NAMALWA (cell line): ENCODE measurements at places on chromosomes 4 and X.

- DNase-seq = peak; percentile 61
These were observed 5.4 kb upstream of the GTPBP6 start for GRCh38 chrX:323721-324628.

- peak; percentile 10 for DNase-seq
These were observed 39.3 kb upstream of the LPAR4 start for GRCh38 chrX:78708262-78708661.

- DNase-seq = no peak
These were observed 9.1 kb downstream of the OCRL start for GRCh38 chrX:129549124-129549523.

DNA sequence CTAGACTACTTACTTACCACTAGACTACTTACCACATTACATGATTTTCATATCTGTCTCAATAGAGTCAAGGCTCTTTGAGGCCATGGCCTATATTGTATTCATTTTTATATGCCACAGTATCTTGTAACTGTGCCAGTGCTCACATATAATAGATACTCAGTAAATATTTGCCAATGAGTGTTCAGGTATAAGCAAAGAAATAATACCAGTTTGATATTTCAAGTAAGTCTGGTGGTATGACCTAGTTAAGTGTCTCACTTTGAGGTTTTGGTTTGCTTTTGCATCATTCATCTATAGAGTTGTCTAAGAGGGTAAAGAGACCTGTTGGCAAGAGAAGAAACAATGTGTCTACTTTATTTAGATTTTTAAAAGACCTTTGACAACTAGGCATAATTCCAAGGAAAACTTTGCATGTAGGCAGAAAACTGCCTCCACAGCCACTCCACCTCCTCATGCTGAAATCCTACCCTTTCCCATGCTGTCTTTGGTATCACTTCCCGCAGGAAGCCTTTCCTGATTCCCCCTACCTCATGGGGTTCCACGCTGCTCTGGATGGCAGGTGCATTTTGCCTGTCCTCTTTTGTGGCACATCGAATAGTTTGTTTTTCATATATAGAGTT, 91.3 kb upstream of the KLHL13 start:
- DNase-seq = no peak

GRCh38 chr4:33262824-33263223, 2542.7 kb downstream of the PCDH7 start:
- no peak for DNase-seq

GRCh38 chrX:31209005-31209628, 137.3 kb upstream of the FTHL17 start:
- DNase-seq = no peak

GRCh38 chr4:56215901-56216300, 171.4 kb downstream of the AASDH start:
- no peak for DNase-seq

DNA sequence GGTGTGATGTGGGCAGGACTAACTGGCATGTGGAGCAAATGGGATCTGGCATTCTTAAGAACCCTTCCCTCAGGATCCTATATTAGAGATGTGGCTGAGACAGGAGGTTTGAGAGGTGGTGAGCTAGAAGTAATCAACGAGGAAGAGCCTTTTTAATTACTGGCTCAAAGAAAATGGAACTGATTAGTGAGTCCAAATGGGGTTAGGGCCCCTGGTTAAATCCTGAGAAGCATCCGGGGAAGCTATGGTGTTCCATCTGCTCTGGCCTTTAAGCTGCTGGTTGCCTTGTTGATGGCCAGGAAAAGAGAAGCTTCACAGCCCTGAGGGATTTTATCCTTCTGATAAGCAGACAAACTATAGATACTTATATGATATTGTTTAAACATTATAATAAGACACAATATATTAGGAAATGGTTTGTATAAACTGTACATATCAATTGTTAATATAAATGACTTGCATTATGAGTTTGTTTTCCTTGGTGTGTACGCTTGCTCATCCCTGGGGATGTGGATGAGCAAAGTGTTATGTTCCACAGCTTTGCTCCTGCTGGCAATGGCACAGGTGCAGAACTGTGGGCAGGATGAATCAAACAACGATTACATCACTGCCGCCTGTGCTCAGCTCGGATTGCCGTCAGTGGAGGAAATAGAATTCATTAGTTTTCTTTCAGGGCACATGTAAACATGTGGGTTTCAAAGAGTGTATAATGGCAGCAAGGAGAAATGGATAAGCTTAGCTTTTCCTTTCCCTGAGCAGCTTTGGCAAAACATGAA, 328.6 kb upstream of the ARX start:
- DNase-seq = no peak

GRCh38 chr4:35820003-35820402, 424.3 kb downstream of the ARAP2 start:
- no peak for DNase-seq

GRCh38 chrX:115189646-115190635, 731 bp downstream of the RBMXL3 start:
- no peak for DNase-seq

DNA sequence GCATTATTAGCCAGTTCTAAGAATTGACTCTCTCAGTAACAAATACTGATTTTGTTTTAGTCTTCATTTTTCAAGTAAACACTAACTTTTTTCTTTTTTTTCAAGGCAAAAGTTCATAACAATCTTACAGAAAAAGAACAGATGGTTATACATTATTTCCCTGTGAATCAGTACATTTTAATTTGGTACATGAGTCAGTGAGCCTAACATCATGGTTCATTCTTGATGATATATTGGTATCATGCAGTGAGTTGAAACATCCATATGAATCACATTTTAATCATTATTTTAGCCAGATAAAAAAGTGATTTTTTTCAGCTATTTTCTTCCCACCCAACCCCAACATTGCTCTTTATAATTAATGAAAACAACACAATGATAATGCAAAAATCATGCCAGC, 184.3 kb upstream of the TACR3 start:
- DNase-seq = no peak

DNA sequence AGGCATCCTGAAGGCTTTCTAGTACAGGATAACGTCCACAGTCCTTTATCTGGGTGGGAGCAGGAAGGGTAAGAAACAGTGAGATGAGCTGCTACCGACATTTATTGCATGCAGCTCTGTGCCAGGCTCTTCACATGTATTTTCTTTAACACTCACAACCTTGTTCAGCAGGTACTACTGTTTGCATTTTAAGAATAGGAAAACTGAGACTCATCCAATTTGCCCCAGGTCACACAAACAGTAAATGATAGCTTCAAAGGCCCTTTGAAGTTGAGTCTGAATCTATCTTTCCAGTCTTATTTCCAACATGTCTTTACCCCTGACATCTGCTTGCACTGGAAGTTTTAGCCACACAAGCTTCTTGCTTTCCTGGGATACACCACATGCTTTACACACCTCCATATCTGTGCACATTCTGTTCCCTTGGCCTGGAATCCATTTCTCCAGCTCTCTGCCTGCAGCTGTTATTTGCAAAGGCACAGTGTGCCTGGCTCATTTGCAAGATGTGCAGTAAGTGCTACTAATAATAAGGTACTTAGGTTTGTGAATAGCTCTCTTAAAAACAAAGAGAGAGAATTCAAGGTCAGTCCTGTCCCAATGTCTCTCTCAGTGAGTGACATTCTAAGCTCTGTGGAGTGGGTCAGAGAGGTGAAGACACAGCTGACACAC, 61.2 kb downstream of the METTL14 start:
- DNase-seq = no peak

GRCh38 chr4:682490-683172, 6.3 kb downstream of the SLC49A3 start:
- DNase-seq = no peak

DNA sequence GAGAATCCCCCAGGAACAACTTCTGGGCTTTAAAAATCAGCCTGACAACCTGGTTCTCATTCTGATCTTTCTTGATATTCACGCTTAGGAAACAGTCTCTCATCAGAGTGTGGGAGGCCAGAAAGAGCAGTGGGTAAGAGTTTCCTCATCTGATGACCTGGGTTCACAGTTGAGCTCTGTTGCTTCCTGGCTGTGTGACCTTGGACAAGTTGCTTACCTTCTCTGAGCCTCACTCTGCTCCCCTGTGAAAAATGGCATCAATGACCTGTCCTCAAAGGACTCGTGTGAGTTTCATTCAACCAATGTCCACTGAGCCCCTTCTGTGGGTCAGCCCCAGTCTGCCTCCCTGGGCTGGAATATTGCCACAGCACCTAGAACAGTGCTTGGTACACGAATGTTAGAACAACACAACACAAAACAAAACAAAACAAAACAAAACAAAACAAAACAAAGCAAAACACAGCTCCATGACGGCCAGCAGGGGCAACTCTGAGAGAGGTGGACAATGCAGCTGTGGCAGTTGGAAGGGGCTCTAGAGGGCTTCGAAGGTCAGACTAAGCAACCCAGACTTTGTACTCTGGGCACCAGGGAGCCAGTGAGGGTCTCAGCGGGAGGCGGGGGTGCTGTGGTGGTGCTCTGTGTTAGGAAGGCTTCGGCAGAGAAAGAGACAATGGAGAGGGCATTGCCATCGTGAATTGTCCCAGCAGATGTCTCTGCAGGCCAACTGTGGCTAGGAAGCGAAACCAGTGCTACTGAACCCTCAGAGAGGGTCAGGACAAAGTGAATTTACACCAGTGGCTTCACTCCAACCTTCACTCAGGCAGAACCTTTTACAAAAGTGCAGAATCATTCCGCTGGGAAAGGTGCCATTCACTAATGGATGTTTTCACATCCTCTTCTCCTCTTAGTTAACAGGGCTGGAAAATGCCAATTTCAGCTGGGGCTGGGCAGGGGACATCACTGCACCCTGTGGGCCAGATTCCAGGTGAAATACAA, 14.3 kb upstream of the C4orf50 start:
- no peak for DNase-seq

DNA sequence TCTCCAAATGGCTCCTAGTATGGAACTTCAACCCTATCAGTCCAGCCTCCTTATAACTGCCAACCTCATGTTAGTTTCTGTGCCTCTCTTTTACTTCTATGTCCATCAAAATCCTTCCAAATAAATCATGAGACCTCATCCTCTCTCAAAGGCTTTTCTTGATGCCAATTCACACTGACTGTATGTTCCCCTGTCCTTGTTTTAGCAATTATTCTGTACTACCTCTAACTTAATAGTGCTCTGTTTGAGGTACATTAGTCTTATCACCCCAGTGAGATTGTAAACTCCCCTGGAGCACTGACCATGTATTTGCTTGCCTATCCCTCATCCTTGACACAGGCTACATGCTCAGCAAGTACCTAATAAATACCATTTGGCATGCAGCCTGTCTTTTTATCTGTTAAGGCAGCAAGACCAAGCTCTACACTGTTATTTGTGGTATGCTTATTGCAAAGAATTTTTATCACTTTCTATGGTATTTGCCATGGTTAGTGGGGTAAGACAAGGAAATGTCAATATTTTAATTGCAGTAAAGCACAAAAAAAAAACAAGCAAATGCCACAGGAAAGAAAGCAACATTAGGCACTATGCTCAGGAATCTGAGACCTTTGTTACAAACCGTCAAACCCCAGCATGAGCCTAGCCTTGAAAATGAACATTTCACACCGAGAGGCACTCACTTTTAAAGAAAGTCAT, 119.2 kb downstream of the SMARCA1 start:
- no peak for DNase-seq

- DNase-seq = no peak
These were observed 34.4 kb upstream of the EFNB1 start for GRCh38 chrX:68794461-68794860.

GRCh38 chr4:173334891-173335752, 964 bp upstream of the HMGB2 start:
- DNase-seq = peak; percentile 72

GRCh38 chr4:151676301-151676700, 84.5 kb downstream of the GATB start:
- DNase-seq = no peak

GRCh38 chr4:98510757-98511517, 147.5 kb downstream of the TSPAN5 start:
- no peak for DNase-seq

- no peak for DNase-seq
These were observed 1137.5 kb upstream of the INTU start for GRCh38 chr4:126495163-126495752.

DNA sequence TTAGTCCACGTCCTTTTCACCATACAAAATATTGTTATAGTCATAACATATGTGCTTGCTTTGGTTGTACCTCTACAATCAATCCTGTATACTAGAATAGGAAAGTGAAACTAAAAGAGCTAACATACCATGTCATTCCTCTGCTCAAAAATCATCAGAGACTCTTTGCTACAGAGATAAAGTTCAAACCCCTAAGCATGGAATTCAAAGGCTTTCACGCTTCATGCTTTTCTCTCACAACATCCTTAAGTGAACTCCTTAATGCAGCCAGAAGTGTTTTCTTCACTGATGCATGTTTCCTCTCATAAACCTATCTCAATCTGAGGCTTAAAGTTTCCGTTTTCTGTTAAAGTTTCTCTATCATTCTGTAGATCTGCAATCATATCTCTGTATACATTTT, 744.6 kb upstream of the IGFBP7 start:
- DNase-seq = peak; percentile 6

- no peak for DNase-seq
These were observed 211.7 kb downstream of the FAT4 start for GRCh38 chr4:125526420-125526819.

DNA sequence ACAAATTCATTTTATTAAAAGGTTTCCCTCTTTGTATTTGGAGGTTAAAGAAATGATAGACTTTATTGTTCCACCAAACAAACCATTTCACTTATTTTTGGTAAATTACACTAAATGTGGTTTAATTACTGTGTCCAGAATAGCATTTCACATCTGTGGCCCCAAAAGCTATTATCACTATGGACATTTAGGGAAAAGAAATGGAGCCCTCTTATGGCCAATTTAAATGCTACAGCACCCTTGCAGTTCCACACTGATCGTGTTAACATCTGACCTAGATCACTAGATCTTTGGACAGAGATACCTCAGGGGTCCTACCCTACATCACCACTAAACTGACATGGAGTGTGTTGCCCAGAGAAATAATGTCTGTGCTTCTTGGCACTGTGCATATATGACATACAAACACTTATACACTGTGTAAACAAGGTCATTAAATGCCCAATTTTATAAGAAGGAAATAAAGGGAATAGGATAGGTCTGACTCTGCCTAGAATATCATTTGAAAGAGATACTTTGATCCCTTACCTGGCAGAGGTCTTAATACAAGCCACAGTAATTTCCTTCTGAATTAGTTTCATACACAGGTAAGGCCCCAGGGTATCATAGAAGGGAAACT, 163.9 kb downstream of the KDR start:
- DNase-seq = peak; percentile 33
